Frontal cortex (tissue), 4 donors: ENCODE measurements at places on chromosomes 5 and 9. TPM values are rescaled to one million over a fixed set of nuclear protein-coding genes. Genes with fewer than 3 reads are reported as not detected.

The RASEF gene
- total RNA-seq = 0.41 TPM

The AK8 gene
- total RNA-seq = 1.2 TPM

DNA sequence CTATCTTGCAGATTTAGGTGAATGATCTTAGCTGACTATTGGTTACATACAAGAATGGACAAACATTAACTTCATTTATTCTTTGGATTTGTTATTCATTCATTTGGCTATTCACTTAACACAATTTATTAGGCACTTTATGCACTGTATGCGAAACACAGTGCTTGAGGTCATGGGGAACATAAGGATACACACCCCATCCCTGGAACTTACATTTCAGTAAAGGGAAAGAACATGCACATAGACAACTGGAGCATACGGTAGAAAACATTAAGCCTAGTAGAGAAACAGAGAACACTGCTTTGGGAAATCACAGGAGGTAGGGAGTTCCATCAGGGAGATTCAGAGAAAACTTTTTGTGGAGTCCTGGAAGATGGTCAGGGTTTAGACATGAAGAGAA, 22.2 kb downstream of the LIX1 start:
- DNase-seq = no peak

GRCh38 chr5:8522646-8523045, 653.7 kb downstream of the MTRR start:
- DNase-seq = no peak

- no peak for DNase-seq
Observed at GRCh38 chr9:124348831-124349230, 66.4 kb downstream of the PSMB7 start.
